NCI-H1092 (cell line): ENCODE measurements at places on chromosomes 1 and 21.

GRCh38 chr21:41438425-41439113, 12.5 kb downstream of the MX1 start:
- no peak for DNase-seq

GRCh38 chr1:180646547-180646946, 14.7 kb downstream of the XPR1 start:
- DNase-seq = no peak

- DNase-seq = no peak
Measured at GRCh38 chr1:226526801-226527595, 21.6 kb upstream of the STUM start.

- no peak for DNase-seq
Measured at GRCh38 chr1:2472561-2473177, 3.4 kb upstream of the PLCH2 start.

GRCh38 chr1:29875557-29876028, 639.3 kb downstream of the PTPRU start:
- peak; percentile 93 for DNase-seq

DNA sequence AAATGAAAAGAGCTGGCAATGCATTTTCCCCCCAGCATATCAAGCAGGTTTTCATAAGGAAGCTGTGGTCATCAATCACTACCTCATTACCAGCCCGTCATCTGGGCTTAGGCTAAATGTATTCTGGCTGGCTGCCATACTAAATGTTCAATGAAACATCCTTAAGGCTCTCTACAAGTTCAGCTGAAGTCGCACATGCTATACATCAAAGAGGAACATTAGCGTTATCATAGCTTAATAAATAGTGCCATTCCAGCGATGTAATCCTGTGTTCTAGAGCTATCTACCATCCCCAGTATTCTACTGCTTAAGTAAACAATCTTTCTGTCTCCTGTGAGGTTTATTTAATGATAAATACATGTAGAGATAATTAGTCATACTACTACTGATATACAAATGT, 288.8 kb downstream of the DPYD start:
- no peak for DNase-seq

GRCh38 chr1:211741116-211741515, 65.7 kb upstream of the NEK2 start:
- DNase-seq = no peak

GRCh38 chr1:213423041-213423440, 372.0 kb downstream of the RPS6KC1 start:
- no peak for DNase-seq

DNA sequence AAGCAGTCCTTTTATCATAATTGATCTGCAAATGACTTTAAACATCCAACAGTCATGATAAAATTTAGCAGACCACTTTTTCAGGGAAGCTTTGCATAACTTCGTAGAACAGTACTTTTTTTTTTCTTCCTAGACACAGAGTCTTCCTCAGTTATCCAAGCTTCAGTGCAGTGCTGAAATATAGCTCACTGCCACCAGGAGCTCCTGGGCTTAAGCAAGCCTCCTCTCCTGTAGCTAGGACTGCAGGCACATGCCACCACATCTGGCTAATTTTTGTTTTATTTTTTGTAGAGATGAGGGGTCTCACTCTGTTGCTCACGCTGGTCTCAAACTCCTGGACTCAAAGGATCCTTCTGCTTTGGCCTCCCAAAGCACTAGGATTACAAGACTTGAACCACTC, 3.8 kb downstream of the F13B start:
- DNase-seq = no peak

DNA sequence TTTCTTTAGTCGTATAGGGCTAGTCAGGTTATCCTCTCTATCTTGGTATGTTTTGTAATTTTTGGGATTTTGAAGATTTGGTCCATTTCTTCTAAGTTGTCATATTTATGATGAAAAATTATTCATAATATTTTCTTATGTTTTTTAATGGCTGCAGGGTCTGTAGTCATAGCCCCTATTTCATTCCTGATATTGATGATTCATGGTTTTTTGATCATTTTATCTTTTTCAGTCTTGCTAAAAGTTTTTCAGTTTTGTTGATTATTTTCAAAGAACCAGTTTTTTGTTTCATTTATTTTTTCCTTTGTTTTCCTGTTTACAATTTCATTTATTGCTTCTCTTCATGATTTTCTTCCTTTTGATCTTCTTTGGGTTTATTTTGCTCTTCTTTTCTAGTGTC, 50.2 kb downstream of the DIRAS3 start:
- DNase-seq = no peak

DNA sequence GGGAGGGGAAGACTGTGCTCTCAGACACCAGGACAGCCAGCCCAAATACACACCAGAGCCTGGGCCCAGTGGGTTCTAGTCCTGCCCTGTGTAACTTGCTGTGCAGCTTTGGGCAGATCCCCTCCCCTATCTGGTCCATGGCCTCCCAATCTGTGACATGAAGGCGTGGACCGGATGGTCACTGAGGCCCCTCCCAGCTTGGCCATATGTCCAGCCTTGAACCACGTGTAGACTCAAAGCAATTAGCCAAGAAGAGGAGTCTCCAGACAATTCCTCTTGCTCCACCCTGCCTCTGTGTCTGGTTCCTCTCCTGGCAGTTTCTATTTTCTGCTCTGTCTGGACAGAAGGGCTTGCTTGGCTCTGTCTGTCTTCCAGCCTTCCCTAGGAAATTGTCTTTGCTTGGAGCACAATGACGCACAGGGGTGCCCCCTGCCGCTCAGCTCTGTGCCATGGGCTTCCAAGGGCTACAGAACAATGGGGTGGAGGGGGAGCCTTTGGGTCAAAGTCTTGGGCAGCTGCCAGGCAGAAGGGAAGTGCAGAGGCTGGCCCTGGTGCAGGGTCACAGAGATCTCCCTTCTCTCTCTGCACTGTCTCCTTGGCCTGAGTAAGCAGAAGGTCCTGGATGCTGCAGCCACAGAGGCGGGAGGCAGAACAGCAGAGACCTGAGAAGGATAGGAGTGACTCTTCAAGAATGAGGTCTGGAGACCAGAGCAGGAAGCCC, 66.1 kb downstream of the TENT5C start:
- DNase-seq = no peak

- no peak for DNase-seq
Measured at GRCh38 chr1:71357708-71358107, 276.9 kb upstream of the ZRANB2 start.

GRCh38 chr1:155529109-155529508, 33.5 kb downstream of the ASH1L start:
- DNase-seq = no peak

DNA sequence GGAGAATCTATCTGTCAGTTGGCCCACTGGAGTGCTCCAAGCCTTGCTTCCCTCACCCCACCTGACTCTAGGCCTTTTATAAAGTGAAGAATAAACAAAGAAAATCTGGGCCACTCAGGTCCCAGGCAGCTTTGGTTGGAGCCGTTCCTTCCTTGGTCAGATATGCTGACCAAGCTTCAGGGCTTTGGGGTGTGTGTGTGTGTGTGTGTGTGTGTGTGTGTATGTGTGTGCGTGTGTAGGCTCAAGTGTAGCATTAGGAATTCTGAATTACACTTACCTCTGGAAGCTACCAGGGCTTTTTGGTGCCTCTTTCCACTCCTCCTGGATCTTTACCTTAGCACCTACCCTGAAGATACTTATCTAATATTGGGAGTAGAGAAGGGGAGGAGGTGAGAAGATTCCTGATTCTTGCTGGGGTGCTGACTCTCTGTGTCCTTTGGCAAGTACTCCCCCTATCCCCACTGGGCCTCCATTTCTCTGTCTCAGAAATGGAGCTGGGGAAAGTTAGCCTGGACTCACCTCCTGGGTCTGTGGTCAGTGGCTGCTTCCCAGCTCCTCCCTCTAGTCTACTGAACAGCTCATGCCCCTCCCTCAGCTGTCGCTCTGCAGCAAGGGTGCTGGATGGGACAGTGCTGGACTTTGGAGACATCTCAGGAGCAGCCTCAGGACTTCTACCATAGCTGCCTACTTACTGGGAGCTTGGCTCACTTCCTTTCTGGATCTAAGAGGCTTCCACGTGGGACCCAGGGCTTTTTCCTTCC, 10.8 kb downstream of the FOXD2 start:
- DNase-seq = no peak

GRCh38 chr21:28587748-28588147, 404.9 kb downstream of the LTN1 start:
- DNase-seq = no peak

GRCh38 chr1:231523816-231524215, 4.7 kb upstream of the TSNAX start:
- no peak for DNase-seq

GRCh38 chr1:239931341-239931740, 160.3 kb upstream of the FMN2 start:
- DNase-seq = no peak

DNA sequence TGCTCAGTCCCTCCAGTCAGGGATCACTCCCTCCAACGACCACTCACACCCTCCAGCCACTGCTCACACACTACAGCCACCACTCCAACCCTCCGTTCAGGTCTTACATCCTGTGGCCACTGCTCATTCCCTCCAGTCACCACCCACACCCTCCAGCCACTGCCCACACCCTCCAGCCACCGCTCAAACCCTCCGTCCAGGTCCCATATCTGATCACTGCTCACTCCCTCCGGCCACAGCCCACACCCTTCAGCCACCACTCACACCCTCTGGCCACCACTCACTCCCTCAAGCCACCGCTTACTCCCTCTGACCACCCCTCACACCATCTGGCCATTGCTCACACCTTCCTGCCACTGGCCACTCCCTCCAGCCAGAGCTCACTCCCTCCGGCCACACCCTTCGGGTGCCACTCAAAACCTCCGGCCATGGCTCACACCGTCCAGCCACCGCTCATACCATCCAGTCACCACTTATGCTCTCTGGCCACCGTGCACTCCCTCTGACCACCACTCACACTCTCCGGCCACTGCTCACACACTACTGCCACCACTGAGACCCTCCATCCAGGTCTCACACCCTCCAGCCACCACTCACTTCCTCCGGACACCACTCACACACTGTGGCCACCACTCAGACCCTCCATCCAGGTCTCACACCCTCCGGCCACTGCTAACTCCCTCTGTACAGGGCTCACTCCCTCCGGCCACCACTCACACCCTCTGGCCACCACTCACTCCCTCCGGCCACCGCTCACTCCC, 4.7 kb upstream of the TFF1 start:
- no peak for DNase-seq

DNA sequence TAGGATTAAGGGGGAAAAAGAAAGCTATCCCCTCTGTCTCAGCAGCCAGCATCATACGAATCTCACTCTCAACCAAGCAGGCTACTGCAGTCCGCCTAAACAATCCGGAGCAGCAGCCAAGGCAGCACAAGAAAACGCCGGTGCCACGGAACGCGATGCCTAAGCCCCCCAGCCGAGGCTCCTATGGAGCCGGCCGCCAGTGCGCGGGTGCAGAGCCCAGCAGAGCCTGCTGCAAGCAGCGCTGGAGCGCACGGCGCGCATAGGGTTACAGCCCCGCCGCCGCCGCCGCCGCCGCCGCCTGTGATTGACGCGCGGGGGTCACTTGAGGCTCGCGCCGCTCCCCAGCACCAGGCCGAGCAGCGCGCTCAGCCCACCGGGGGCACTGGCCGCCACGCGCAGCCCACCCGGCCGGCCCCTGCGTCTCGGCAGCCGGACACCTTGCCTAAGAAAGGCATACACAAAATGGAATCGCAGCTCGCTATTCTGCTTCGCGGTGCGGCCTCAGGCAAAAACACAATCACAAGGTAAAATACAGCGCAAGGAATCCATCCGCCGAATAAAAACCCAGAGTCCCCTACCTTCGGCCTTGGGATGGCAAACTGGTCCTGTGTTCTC, 780 bp downstream of the HIVEP3 start:
- peak; percentile 36 for DNase-seq
